ENCODE measurements at places on chromosomes 12 and 14. TPM values are rescaled to one million over a fixed set of nuclear protein-coding genes. Genes with fewer than 3 reads are reported as not detected.

GRCh38 chr14:63717702-63718101, 10.2 kb downstream of the SGPP1 start:
- no peak for DNase-seq

- DNase-seq: no peak
Observed at GRCh38 chr14:75334549-75335051, 56.0 kb downstream of the FOS start.

DNA sequence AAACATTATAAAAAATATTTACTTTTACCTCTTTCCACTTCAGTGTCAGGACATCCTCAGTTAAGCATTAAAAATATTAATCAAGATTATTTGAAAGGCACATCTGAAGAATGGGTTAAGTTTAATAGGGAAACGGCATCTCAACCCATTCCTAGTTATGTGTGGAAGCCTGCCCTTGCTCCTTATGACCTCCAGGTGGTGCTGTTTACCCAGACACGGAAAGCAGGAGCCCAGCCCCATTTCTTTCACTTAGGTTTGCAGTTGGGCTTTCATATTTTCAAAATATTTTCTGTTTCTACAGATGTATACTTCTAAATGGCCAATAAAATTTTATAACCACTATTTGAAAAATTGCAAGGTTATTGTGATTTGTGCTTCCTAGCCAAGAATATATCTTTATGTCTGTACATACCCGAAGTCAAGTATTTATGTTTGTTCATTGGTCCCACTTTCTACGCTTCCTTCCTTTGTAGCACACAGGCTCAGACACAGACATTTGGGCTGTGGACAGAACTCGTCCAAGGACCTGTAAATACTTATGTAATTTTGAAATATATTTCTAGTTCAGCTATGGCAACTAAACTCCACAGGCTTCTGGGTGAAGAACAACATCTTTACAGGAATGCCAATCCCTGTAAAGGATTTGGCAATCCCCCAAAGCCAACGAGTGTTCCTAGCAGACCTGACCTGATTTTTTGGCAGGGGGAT, 247.1 kb downstream of the AKAP6 start:
- peak; percentile 60 for DNase-seq

Gene ITGB7
- polyA plus RNA-seq: 1.8 TPM

DNA sequence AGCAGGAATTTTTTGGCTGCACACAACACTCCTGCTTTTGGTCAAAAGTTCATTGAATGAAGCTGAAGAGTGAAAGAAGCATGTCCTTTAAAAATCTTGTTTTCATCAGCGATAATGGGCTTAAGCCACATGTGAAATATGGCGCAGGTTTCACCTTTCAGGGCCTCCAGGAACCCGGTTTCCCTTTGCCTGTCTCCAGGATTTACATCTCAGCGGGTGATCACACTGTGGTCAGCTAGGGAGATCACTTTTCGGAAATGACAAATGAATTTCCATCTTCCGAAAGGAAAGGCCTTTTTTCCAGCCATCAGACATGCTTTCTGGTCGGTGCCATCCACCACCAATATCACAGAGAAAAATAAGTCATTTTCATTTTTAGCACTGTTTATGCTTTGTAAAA, 727.1 kb upstream of the TBX3 start:
- DNase-seq: no peak

DNA sequence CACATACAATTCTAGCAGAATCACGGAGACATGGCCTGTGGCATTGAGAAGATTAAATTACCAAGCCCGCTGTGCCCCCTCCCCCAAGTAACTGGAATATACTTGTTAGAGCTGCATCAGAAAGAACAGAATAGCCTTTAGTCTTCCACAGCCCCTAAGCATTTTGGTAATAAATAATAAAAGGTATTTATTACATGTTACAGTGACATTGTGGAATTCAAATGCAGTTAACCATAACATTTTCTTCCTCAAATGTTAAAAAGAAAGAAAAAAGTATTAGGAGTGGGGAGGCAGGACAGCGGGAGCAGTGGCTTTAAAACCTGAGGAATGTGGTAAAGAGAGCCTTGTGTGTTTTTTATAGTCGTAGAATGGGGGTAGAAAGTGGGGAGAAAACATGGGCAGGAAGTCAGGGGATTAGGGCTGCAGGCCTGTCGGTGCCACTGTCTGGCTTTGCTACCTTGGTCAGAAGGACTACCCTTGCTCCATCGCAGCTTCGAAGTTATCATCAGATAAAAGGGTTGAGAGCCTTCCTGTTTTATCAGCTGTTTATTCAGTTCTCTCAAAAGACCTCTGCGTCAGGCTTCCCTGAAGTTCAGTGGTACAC, 255.9 kb downstream of the MSRB3 start:
- DNase-seq: peak; percentile 68

Gene CCDC88C
- 42.5 TPM for polyA plus RNA-seq

DNA sequence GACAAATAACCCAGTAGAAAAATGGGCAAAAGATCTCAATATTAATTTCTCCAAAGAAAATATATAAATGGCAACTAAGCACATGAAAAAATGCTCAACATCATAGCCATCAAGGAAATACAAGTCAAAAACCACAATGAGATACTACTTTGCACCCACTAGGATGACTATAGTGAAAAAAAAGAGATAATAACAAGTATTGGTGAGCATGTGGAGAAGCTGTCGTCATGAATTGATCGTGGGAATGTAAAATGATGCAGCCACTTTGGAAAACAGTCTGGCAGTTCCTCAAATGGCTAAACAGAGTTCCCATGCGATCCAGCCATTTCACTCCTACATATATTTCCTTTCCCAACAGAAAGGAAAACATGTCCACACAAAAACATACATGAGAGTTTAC, 18.1 kb downstream of the JDP2 start:
- DNase-seq: no peak

DNA sequence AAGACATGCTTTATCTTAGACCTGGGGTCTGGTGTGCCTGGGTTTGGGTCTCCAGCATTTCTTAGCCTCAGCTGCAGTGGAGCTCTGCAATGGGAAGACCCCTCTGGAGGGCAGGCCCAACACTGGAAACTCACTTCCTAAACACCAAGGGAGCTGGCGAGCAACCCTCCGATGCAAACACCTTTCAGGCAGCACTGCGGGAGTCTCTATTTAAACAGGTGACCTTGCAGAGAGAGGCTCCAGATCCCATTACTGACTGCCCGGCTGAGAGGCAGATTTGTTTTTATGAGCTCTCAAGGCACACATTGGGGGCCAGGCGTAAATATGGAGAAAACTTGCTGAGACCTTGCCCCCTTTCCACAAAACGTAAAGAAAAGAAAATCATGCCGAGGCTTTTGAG, 195.5 kb downstream of the PAX9 start:
- no peak for DNase-seq

Gene PRR4
- 10.7 TPM for polyA plus RNA-seq

- DNase-seq: no peak
Observed at GRCh38 chr12:5170844-5171243, 127.2 kb downstream of the KCNA5 start.

Gene KRT72
- polyA plus RNA-seq: not detected

Gene ASCL4
- polyA plus RNA-seq: not detected

DNA sequence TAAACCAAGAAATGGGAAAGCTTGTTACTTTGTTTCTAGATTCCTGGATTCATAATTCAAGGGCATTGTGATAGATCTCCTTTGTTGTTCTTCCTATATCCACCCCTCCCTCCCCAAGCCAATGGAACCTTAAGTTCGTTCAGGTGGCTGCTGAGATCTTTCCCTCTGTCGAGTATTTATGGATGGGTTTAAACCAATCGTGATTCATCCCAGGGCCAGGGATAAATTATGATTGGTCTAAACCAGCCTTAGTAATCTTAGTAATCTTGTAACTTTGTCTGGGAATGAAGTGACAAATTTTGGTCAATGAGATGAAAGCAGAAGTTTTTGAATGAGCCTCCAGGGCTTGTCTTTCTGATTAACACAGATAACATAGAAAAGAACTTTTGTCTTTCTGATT, 56.1 kb upstream of the PCED1B start:
- no peak for DNase-seq

DNA sequence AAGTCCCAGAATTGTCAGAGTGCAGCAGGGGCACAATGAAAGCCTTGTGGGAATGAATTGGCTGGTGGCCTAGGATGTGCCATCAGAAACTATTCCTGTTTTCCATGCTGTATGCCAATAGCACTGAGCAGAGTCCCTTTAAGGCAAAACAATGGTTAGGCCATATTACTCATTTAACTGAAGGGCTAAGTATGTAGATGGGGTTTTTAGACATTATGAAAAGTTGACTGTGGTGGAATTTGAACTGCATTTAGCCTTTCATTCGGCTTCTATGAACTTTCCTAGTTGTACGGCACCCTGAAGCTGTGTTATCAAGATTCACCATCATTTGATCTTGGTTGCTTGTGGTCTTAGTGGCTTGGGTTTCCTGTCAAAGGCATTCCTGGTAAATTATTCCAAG, 24.8 kb downstream of the IL26 start:
- no peak for DNase-seq

Gene SLCO1A2
- 0.32 TPM for polyA plus RNA-seq

DNA sequence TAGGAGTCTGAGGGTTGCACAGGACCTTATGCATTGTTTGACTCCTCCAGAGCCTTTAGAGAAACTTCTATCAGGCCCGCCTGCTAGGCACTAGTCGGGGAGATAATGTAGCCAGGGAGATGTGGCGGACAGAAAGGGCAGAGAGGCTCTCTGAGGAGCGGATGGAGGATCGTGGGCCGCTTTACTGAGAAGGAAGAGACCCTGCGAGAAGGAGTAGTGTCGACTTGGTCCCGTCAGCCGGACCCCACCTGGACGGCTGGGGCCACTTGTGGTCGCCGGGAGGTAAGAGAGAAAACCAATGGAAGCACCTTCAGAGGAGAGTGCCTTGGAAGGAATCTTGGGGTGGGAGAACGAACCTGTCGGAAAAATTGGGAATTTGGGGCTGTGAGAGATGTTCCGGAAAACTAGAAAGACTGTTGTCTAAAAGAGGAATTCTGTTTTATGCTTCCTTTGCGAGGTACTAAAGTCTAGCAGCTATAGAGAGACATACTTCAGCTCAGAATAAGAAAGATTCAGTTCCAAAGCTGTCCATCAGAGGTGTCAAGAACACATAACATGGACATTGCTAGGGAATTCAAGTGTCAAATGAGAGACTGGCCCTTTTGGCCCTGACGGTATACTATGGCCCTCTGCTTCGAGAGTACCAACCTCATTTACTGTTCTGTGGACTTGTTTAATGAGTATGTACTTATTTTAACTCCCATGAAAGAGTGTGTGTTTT, 660 bp upstream of the MCRS1 start:
- no peak for DNase-seq
